ENCODE measurements at places on chromosomes 1 and 21.

DNA sequence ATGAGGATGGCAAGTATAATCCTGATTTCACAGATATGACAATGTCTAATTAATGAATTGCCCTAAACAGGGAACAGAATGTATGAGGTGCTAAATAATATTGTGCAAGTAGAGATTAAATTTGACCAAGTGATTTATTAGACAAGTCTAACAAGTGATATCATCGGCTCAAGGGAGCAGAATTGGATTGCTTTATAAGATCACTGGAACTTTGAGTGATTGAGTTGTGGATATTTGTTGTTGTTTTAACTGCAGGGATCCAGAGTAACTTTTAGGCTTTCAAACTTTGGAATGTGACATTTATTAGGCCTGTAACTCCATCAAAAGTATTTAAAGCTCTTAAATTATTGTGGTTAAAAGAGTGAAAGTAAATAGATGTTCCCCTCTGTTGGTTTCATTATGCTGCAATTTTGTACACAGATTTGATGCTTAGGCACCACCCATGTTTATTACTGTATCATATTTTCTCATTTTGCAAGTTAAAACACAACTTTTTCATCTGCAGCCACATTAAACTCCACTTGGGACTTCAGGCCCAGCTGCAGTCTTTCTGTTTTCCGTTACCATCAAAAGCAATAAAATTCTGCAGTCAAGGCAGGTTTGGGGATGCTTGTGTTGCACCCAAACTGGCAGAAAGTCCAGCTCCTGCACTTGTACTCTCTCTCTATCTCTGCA is 206.6 kb downstream of the HLX start:
- DNase-seq: no peak

GRCh38 chr1:225808136-225808535 is 1.8 kb upstream of the EPHX1 start:
- no peak for DNase-seq

DNA sequence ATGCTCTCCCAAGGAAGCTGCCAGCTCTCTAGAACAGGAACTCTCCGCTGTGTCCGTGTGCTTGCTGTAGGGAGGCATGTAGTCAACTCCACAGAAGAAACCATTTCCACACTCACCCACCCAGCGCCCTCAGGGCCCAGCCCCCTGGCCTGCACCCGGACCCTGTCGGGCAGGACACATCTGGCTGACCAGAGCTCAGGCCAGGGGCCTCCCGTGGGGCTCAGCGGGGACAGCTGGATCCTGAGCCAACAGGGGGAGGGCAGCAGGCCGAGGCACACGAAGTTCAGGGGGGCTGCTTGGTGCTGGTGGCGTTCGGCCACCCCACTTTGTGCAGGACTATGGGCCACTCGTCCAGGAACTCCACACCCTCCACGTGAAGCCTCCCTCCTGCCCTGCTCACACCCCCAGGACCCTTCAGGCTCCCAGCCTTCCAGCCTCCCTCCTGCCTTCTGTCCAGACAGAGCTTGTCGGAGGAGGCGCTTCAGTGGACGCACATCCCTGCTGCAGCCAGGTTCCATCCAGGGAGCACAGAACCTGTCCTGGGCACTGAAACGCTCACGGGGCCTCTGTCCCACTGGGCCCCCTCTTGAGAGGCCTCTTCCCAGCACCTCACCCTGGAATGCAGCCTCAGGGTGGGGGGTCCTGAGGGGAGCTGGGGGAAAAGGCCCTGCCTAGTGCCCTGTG is 15.0 kb upstream of the FAAP20 start:
- no peak for DNase-seq

GRCh38 chr1:201608635-201609395 is 69.9 kb downstream of the NAV1 start:
- DNase-seq: no peak

- no peak for DNase-seq
These were observed 903.7 kb downstream of the ADGRL2 start for GRCh38 chr1:82704393-82704792.
